ENCODE measurements at places on chromosomes 2 and 18.

DNA sequence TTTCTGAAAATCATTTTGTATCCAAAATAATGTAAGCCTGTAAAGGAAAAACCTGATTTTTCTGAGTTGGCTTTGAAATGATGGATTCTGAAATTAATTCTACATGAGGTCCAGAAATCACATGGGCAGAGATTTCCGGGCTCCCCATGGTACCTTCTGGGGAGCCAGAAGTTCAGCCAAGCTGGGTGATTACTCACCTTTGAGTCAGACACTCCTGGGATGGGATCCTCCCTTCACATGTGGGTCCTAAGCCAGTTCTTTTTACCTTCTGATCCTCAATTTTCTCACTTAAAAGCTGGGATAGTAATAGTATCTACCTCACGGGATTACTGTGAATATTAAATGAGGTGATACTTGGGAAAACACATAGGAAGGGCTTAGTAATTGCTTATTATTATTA lies 179.8 kb upstream of the EPAS1 start:
- no peak for DNase-seq

- DNase-seq = no peak
Observed at GRCh38 chr2:70490381-70490780, 63.2 kb downstream of the TGFA start.

DNA sequence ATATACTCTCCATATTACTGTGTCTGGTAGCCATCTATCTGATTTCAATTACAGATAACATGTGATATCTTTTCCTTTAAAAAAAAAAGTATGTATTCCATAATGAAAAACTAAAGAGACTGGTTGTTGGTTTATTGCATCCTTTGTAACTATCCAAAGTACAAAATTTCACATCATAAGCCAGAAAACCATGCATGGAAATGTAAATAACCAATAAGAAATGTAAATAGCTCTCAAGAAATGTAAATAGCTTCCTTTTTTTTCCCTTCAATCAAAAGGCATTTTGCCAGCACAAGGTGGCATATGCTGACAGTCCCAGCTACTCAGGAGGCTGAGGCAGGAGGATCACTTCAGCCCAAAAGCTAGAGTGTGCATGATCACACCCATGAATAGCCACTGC lies 59.3 kb downstream of the ATL2 start:
- no peak for DNase-seq

DNA sequence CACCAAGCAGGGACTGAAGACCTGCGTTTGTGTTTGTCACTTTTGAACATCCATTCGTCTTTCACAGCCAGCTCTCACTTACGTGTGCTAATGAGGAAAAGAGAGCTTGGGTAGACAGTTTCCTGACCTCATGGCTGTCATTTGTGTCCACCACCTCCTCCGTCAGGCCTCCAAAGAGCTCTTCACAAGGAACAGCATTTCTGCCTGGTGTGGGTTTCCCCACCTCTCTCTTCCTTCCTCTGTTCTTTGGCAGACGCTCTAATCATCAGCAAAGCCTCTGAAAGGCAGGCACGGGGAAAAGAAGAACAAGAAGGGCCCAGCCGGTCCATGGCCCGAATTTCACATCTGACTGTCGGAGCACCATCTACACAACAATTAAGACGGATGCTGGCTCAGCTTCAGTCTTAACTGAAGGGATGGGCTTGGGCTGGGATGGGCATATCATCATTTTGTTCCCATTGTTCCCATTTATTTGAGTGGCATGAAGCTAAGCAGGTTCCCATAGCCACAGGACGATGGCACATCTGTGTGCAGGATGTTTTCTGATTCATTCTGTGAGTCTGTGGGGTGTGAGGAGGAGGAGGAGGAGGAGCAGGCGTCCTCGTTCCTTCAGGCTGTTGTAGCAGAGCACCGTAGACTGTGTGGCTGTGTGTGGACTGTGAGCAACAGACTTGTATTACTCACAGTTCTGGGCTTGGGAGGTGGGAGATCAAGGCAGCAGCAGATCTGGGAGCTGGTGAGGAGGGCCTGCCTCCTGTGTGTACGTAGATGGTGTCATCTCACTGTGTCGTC lies 66.4 kb downstream of the TSHZ1 start:
- no peak for DNase-seq

DNA sequence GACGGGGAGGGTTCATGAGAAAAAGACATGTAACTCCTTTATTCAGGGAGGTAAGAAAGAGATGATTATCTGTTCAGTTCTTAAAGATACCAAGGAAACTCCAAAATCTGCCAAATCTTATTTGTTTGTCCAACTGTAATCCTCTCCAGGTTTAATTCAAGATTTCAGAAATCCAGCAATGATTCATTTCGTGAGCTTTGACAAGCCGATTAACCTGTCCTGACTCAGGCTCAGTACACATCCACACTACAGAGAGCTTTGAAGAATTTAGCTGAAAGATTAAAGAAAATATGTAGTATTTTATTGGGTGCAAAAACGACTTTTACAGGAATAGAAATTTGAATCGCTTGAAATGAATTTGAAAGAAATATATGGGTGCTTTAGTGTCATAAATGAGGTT lies 1.1 kb downstream of the SPAG16 start:
- no peak for DNase-seq

Data from NCI-H345 (cell line).